HFFc6 (cell line): ENCODE measurements at places on chromosomes 2 and 18.

GRCh38 chr2:177211576-177212105 is 953 bp upstream of the HNRNPA3 start:
- DNase-seq: no peak

DNA sequence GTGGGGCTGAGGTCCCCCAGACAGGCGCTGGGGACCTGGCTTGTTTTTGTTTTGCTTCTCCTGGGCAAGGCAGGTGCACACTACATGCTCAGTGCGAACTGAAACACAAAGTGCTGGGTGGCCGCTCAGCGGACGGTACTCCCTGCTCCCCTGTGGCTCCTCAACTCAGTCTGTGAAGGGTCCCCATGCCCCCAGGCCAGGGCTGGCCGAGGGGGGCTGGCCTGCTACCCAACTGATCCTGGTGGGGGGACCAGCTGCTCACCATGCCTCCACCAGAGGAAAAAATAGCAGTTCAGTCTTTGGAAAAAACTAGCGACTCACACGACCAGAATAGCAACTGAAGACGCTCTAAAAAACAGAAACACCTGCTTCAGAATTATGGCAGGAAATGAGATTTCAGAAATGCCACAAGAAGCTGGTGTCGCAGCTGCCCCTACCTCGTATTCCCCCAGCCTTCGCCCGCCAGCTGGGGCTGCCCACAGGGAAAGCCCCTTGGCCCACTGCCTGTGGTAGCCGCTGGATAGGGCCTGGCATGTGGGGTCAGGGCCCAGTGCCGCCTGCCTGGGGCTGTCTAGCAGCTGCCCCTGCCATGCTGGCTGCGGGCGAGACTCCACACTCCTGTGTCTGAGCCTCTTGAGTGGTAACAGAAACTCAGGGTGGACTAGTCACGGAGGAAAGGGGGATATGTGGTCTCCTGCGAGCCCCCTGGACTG is 43.7 kb downstream of the MEX3C start:
- DNase-seq: no peak

DNA sequence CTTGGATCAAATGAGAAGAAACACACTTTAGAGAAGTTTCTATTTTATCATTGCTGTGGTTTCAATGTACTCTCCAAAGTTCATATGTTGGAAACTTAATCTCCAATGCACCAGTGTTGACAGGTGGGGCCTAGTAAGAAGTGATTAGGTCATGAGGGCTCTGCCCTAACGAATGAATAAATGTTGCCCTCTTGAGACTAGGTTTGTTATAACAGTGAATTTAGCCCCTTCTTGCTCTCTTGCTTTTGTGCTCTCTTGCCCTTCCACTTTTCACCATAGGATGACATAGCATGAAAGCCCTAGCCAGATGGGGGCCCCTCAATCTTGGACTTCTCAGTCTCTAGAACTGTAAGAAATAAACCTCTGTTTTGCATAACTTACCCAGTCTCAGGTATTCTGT is 664.8 kb downstream of the DCC start:
- DNase-seq: no peak

DNA sequence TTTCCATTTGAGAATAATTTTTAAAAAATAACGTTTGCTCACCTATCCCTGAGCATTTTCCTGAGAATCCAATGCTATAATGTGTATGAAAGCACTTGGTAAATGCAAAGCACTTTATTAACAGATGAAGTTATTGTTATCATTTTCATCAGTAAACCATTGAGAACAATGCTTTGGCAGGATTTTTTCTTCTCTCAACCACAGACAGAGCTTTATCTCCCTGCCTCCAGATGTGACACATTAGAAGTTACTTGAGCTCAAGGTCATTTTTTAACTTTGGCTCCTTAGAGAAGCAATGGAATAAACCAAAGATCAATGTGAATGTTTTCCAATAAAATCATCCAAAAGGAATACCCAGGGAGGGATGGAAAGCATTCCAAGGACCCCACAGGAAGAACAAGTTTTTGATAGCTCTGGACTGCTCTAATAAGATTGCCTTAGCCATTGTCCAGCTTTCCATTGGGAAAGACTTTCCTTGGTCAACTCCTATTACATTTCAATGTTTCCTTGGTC is 118.9 kb upstream of the NT5C1B start:
- DNase-seq: no peak

- no peak for DNase-seq
These were observed 106.8 kb downstream of the SLC39A10 start for GRCh38 chr2:195763866-195764265.

GRCh38 chr2:183426825-183427224 is 302.6 kb downstream of the NUP35 start:
- DNase-seq: no peak

DNA sequence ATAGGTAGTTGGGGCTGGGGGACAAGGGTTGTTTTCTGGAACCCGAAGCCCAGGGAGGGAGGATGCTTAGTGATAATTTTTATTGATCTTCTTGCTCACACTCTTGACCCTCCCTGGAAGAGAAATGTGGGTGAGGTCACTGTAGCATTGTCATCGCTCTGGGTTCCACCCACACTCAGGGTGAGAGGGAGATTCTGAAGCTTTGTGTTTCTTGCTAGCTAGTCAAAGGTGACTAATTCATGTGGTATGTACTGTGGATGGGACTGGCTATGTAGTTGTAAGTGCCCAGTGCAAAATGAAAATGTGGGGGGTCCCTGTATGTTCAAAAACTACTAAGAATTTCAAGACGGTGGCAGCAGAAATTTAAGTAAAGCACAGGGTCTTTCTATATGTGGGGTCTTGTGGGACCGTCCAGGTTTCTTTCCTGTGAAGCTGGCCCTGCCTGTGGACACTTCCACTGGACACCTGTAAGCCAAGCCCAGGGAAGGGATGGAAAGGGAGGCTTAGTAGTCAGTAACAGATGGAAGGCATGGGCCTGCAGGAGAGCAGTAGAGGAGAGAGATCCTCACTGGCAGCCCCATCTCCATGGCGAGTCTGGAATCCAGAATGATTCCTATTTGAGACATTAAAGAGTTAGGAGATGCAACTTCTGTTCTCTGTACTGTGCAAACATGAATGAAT is 35.0 kb downstream of the TSN start:
- peak; percentile 90 for DNase-seq

GRCh38 chr2:47034973-47035609 is 119.5 kb upstream of the MCFD2 start:
- DNase-seq: no peak

DNA sequence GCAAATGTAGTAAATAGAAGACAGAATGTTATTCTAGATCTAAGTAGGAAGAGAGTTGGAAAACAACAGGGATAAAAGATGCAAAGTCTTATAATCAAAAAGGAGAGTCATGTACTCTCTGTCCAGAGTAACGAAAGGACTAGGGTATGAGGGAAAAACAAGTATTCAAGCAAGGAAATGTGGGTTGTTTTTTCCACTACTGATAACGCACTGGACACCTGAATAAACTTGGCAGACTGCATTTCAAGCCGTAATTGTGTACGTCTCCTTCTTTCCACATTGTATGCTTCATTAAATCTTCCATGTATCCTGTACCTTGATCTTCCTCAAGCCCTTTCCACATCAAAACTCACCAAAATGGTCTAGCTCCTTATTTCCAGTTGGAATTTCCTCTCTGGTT is 420.6 kb downstream of the ZEB2 start:
- DNase-seq: no peak

DNA sequence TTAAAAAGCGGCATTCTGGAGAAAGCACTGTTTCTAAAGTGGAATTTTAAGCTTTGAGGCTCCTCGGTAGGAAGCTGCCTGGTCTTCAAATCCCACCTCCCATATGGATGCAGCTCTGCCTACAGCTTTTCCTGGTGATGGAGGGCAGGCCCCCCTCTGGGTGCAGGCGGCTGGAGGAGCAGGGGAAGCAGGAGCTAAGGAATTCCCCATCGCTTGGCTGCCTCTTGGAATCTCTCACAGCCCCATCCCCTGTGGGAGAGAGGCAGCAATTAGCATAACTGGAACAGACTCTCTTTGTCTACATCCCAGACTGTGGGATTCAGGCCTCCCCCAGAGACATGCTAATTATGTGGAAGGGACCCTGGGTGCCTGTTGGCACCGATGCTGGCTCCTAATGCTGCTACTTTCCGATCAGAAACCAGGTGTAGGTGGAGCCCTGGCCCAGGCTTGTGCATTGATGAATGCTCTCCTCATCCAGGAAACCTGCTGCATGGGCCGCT is 51.3 kb downstream of the LIPG start:
- no peak for DNase-seq

- DNase-seq: no peak
These were observed 150.6 kb downstream of the MYCN start for GRCh38 chr2:16090650-16091575.

- no peak for DNase-seq
These were observed 108.3 kb downstream of the SMAD7 start for GRCh38 chr18:48842259-48843061.

- no peak for DNase-seq
These were observed 70.1 kb downstream of the SRBD1 start for GRCh38 chr2:45540942-45541341.

GRCh38 chr2:66329081-66329605 is 105.8 kb upstream of the MEIS1 start:
- no peak for DNase-seq

GRCh38 chr2:176158855-176159662 is 2.0 kb downstream of the HOXD3 start:
- no peak for DNase-seq

GRCh38 chr2:149021761-149022160 is 16.7 kb upstream of the LYPD6B start:
- no peak for DNase-seq

DNA sequence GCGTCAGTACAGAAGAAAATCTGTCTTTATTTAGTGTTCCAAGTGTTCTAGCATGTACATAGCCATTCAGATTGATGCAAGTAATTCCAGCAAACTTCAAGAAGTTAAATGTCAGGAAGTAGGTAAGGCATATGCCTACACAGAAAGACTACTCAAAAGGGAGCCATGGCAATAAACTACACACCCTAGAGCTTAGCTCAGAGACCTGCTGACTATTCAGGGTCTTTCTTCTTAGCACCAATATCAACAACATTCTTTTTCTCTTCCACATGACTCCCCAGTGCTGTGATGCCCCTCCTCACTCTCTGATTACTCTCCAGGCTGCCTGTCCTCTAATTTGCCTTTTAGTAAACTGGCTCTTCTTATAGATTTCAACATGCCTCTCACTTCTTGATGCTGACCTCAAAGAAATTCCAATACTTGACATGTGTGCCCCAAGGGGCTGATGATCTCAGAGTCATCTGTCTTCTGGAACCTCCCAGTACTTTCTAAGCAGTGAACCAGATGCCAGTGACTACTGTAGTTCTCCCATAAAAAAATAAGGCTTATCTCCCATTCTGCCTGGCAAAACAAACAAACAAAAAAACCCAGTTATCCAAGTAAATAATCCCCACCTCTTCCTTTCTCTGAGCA is 909.2 kb upstream of the FANCL start:
- no peak for DNase-seq

GRCh38 chr2:40480596-40480995 is 28.7 kb upstream of the SLC8A1 start:
- no peak for DNase-seq

GRCh38 chr18:11995445-11996189 is 14.3 kb downstream of the IMPA2 start:
- peak; percentile 60 for DNase-seq
